ENCODE measurements at places on chromosomes 2 and 18.

DNA sequence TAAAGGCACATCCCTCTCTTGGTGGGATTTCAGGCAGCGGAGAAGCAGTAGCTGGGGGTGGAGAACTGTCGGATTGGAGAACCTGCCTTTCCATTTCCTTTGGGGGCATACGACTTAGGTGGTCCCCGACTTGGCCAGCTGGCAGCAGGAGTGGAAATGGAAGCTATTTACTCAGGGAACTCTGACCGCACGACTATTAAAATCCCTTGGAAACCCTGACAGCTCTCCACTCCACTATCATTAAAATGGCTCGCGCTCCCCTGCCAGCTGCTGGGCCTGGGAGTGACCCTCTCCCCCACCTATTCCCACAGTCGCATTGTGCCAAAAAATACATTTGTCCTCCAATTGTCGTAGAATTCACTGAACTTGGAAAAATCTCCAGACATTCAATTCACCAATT, 77.7 kb upstream of the APCDD1 start:
- no peak for DNase-seq

DNA sequence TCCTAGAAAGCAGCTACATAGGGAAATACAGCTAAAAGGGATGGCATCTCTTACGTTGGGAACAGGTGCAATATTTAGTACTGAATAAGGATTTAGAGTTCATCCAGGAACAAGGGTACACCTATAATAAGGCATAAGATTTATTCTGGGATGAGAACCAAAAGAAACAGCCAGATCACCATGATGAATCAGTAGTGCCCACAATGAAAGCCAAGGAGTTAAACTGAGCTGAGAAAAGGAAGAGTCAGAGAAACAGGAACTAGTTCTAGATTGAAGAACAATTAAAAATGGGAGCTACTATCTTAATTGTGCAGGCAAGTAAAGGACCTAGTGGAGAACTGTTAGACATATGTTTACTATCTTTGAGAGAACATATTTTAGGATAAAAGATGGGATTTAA, 692.3 kb downstream of the LRP1B start:
- DNase-seq: no peak

DNA sequence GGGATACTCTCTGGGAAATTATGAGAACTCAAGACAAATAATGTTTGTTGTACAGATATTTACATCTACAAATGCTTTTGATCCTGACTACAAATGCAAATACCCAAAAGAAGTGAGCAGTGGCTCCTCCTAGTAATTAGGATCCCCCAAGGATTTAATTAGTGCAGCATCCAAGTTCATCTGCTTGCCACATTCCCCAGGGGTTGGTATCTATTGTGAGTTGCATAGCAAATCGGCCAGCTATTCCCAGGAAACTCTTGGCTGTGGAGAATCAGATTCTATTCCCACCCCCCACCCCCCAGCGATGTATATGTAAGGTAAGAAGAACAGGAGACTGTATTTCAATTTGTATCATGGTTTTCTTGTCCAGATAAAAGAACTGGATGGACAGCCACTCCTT, 725.1 kb upstream of the CDH7 start:
- DNase-seq: no peak

DNA sequence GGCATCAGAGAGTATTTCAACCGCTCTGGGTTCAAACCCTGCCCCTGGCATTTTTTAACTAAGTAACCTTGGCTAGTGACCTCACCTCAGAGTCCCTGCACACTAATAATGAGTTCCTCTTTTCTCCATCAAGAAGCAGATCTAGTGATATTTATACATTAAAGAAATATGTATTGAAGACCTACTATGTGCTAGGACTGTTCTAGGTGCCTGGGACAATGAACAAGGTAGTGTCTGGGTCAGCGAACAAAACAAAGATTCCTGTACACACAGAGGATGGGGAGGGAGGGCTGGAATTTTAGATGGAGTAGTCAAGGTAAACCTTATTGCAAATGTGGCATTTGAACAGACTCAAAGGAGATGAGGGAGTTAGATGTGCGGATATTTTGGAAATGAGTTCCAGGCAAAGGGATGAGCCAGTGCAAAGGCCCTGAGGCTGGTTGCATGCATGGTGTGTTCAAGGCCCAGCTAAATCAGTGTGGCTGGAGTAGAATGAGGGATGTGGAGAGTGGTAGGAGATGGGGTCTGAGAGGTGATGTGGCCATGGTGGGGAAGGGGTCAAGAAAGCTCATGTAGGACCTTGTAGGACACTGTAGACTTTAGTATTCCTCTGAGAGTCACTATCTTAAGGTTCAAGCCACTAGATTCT, 57.6 kb upstream of the FZD7 start:
- no peak for DNase-seq

DNA sequence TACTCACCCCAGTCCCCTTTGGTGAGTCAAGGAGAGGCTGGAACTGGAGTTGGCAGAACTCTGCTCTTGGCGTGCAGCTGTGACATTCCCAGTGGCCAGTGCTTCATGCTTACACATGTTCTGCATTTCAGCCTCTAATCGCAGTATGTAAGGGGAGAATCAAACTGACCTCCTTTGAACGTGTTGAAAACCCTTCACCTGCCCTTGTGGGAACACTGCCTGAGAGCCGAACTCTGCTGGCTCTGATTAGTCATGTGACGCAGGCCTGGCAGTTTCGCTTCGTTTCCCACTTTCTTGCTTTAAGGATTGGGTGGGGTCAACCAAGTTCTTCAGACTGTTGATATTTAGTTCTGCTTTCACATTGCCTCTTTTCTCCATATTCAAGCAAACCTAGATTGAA, 173.8 kb upstream of the BCL2L11 start:
- no peak for DNase-seq

- no peak for DNase-seq
These were observed 6.4 kb downstream of the TIMM21 start for GRCh38 chr18:74154716-74155115.

- no peak for DNase-seq
These were observed 188.7 kb downstream of the MBD5 start for GRCh38 chr2:148209603-148210002.

GRCh38 chr2:153214337-153214736, 264.2 kb downstream of the RPRM start:
- no peak for DNase-seq

- no peak for DNase-seq
These were observed 214.9 kb downstream of the L3MBTL4 start for GRCh38 chr18:6199777-6200176.

DNA sequence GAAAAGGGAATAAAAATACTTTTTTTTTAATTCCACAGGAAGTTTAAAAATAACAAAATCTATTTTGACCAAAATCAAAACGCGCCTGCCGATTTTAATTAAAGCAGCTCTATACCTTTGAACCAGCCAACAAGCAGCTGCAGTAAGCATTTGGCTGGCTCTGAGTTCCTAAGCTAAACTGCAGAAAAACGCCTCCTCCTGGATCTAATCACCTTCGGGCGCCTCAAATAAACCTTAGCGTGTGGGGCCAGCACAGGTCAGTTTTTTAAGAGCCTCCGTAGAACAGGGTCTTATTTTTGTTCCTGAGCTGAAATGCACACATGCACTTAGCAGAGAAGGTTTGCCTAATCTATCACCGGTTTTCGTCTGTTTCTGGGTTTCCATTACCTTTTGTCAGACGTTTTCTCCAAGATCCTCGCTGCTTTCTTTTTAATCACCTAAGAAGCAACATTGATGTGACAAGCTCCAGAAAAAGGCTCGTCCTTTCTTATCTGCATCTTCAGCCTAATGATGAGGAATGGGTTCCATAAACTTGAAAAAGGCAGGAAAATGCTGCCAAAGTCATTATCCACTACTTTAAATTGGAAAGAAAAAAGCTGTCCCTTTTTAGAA, 64.7 kb upstream of the HNRNPA3 start:
- no peak for DNase-seq

DNA sequence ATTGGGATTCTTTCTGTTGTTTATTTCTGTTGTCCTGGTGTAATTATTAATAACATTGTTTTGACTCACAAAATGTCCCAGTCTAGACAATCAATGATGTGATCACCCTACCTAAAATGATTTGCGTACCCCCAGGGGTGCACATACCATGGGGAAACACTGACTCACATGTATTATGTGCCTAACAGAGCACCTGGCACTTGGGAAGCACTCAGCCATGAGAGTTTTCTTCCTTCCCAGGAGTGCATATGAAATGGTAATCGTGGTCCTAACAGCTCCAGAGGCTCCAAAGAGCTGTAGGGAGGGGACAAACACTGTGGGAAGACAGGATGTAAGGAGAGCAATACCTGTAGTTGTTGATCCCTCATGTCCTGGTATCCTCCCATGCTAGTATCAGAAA, 187.8 kb upstream of the ERBB4 start:
- DNase-seq: no peak

DNA sequence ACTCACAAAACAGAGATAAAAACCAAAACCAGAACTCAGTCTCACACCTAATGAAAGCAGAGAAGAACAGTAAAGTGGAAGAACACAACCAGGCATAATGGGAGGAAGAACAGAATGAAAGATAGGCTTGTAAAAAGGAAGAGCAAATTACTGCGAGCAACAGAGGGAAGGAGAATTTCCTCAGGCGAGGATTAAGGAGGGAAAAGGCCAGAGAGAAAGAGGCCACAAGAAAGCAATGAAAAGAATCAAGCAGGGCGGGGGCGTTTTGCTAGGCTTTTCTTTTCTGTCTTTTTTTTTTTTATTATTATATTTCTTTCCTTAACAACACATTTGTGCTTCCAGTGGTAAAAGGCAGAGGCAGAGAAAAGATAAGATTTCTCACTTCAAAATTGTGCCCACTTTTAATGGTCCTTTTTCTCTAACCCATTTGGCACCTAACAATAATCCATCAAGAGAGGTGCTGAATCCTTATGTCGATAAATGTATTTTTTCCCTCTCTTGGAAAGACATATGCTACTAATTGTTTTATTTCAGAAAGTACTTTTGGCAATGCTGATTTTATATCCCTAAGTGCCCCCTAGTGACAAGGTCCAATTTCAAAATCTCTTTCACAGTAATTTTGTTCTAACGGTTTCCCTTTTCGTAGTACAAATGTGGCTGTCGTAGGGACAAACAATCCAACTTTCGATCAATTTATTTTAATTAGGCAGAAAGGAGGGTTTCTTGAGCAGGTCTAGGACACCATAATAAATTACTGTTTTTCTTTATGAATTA, 138.7 kb upstream of the AQP4 start:
- no peak for DNase-seq

DNA sequence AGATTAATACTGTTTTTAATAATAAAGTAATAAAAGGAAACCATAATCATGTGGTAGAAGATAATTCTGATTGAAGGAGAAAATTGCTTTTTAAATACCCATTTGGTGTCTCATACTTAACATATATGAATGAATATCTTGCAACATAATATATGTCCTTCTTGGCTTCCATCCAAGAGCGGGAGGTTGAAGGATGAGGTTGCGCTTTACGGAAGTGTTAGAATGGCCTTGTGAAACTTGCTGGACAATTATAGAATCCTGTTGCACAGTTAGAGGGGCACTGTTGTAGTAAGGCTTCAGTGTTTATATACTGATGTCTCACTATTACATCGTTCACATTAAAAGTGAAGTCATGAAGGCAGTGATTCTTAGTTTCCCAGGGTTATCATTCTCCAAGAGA, 9.4 kb downstream of the INSIG2 start:
- no peak for DNase-seq

GRCh38 chr2:149467436-149467835, 120.1 kb downstream of the MMADHC start:
- DNase-seq: no peak

DNA sequence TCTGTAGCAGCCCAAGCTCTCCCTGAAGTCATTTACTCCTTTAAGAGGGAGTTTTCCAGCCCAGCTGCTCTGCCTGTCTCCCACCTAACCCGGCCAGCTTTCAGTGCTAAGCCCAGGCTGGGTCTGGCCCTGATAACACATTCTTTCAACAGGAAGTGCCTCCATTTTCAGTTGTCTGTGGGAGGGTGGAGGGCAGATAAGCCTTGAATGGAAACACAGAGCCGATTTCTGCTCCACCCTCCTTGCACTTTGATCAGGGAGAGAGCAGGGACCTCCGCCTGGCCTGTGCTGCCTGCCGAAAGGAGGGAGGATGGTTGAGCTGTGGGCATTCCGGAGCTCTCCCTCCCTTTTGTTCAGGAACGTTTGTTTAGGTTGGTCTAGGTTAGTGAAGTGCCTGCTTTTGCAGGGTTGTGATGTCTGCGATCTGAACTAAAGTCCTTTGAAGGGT, 24.8 kb downstream of the GATA6 start:
- DNase-seq: no peak

- no peak for DNase-seq
These were observed 8.1 kb upstream of the GPBAR1 start for GRCh38 chr2:218252509-218253231.

DNA sequence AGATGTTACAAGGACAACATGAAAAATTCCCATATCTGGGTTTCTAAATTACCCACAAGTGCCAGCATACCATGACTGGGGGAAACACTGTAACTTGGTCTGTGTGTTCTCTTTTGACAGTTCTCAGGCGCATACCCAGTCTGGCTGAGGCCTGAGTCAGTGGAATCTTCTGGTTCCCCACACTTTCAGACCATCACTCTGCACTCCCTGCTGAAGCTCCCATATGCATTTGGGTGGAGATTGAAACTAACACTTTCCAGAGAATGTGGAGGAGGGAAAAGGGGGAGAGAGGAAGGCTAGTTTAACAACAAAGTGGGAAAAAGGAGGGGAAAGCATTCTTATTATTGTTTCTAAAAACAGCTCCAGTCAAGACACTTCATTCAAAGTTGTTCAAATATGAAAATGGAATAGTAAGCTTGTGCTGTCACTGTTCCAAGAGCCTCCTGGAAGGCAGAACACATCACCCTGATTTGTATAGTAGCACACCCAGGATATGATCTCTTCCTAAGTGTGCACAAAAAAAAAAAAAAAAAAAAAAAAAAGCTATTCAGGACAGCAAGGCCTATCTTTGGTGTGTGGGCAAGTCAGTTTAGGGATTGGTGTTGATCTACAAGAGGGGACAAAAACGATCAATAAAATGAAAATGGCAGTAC, 48.1 kb upstream of the CTIF start:
- no peak for DNase-seq

- no peak for DNase-seq
These were observed 36.4 kb downstream of the PTGR3 start for GRCh38 chr18:75172299-75173124.

- DNase-seq: no peak
These were observed 34.3 kb upstream of the C18orf32 start for GRCh38 chr18:49521216-49521835.

DNA sequence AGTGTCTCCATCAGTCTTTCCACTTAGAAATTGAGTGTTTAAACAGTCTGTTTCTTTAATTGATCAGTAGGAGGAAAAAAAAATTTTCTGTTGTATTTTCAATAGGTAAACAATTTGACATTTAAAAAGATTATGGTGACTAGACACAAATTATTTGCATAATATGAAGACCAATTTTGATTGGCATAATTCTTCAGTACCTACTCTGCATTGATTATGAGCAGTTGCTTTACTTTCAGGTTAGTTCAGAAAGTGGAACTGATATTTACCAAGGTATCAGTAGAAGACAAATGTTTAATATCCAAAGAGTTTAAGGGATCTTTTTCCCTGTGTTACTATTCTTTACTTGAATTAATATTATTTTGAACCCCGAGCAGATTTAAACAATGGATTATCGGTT, 2.6 kb downstream of the ADAM23 start:
- DNase-seq: no peak

- DNase-seq: no peak
These were observed 1327.1 kb upstream of the ZEB2 start for GRCh38 chr2:145846982-145847381.

- DNase-seq: no peak
These were observed 8.7 kb downstream of the SNED1 start for GRCh38 chr2:241007111-241007510.

All from T-helper 2 cell treated with Interferon-gamma antibody and Interleukin-4, amounts not matched to agents 5 μg/mL and 100 μg/mL, for 36 hours (primary cell).